Activated CD4-positive, alpha-beta T cell treated with anti-CD3 and anti-CD28 coated beads, Interleukin-2, amount 50 U/mL, for 4 hours (primary cell): ENCODE measurements at places on chromosomes 3 and 15.

DNA sequence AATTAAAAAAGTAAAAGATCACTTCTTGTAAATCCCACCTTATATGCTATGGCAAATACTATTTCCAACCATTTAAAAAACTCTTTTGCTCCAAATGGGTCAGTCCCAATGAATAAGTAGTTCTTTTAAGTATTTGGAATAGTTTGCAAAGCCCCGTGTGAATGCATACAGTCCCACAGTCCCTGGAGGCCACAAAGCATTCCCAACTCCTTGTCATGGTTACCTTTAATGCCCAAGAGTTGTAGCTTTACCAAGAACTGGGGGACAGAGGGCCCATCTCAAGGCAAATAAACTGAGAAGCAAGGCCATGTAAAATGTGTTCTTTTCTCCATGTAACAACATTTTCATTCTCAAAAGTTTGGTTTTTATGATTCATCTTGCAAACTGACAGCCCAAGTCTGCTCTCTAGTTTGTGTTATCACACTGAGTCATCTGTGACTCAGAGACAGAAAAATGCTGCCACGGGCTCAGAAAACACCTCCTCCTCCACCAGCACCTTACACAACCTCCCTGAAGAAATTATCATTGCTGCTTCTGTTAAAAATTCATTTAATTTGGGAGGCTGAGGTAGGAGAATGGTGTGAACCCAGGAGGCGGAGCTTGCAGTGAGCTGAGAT, 336.2 kb downstream of the ERC2 start:
- DNase-seq, result no peak

DNA sequence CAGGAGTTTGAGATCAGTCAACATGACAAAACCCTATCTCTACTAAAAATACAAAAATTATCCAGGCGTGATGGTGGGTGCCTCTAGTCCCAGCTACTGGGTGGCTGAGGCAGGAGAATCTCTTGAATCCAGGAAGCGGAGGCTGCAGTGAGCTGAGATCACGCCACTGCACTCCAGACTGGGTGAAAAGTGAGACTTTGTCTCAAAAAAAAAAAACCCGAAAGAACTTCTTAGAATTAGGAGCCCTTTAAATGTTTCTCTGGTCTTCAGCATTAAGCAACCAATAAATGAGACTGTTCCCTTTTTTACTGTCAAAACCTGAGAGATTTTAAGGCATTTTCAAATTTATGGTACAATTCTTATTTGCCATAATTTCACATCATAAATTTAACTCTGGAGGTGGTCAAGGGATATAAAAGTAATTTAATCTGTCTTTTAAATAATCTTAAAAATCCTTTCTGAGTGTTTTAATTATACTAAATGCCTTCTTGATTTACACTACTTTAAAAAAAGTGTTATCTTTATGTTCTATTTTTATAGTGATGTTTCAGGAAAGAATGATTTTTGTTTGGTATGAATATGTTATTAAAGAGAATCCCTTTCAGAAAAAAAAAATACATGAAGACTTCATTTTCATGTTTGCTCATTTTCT, 10.1 kb downstream of the PCOLCE2 start:
- DNase-seq, result no peak

DNA sequence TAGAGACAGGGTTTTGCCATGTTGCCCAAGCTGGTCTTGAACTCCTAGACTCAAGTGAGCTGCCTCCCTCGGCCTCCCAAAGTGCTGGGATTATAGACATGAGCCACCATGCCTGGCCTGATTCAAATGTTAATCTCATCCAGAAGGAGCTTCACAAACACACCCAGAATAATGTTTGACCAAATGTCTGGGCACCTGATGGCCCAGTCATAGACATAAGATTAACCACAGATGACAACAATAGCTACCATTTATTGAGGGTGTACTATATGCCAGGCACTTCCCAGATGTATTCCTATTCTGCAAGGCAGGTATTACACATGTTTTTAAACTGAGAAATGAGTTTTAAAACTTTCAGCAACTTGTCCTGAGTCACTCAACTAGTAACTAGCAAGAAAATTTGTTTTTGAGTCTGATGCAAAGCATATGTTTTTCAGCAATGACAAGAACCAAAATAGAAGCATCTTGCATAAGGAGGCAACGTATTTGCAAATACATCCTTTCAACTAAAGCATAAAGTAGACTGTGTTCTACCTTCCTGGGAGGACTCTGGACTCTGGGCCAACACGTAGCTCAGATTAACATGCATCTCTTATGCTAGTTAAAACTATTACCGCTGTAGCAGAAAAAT, 8.1 kb upstream of the SPG21 start:
- DNase-seq, result no peak

DNA sequence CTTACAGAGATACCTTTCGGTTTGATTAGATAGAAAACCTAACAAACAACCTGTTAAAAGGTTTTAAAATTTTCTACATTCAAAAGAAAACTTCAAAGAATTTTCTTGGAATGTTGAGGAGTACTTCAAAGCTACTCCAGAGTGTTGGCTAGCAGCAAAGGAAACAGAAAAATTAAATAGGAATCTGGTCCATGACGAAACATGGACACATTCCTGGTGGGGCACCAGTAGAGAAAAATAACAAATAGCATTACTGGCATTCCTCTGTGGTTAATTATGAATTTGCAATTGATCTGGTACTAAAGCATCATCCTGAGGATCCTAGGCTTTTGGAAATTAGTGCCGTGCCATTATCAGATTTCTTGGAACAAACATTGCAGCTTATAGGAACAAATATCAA, 59.5 kb upstream of the DPPA4 start:
- no peak for DNase-seq

DNA sequence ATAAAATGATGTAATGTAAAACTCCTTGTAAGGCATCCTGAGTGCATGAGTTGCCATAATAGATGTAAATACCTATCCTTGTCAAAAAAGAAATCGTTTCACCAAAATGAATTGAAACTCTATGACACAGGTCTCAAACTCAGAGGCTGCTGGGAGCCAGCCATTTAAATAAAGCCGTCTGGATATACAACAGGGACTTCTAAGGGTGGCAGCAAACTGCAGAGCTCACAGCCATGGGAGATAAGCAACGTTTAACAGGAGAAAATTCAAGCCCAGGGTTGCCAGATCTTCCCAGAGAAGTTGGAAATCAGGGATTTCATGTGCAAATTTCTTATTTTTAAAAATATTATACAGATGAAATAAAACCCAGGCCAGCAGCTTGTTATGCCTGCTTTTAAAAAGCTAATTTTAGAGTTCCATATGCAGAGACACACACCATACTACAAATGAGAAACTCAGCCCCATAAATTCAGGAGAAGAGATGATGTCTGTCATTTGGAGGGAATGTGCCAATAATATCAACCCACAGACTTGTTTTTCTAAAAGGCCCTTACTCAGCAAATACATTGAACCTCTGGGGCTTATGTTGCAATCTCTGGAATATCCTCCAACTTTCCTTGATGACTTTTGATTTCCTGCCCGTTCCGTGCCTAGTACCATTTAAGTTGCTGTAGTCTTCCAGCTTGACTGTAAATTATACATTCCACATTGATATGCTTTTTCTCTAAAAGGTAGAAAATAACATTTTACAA, 75.6 kb downstream of the AQP9 start:
- DNase-seq, result no peak

GRCh38 chr15:62899090-62899493, 143.5 kb upstream of the TPM1 start:
- no peak for DNase-seq

- DNase-seq, result no peak
Observed at GRCh38 chr3:4099607-4100006, 203.6 kb upstream of the SETMAR start.

- no peak for DNase-seq
Observed at GRCh38 chr3:53659996-53660395, 165.6 kb downstream of the CACNA1D start.

GRCh38 chr3:166071-166470, 30.5 kb upstream of the CHL1 start:
- no peak for DNase-seq

GRCh38 chr15:48592221-48592731, 53.2 kb downstream of the FBN1 start:
- DNase-seq, result no peak

DNA sequence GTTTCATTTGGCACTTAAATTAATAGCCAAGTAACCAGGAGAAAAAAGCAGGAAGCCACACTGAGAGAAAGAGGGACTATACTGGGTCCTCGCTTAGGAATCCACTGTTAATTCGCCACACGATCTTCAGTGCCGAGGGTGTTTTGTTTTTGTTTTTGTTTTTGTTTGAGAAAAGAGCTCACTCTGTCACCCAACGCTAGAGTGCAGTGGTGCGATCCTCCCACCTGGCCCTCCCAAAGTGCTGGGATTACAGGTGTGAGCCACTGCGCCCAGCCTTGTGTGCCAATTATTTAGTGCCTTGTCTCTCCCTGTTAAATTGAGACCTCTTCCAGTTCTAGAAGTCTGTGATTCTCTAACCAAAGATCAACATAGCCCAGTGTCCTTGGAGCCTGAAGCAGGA, 53.8 kb upstream of the TPM1 start:
- DNase-seq, result no peak

DNA sequence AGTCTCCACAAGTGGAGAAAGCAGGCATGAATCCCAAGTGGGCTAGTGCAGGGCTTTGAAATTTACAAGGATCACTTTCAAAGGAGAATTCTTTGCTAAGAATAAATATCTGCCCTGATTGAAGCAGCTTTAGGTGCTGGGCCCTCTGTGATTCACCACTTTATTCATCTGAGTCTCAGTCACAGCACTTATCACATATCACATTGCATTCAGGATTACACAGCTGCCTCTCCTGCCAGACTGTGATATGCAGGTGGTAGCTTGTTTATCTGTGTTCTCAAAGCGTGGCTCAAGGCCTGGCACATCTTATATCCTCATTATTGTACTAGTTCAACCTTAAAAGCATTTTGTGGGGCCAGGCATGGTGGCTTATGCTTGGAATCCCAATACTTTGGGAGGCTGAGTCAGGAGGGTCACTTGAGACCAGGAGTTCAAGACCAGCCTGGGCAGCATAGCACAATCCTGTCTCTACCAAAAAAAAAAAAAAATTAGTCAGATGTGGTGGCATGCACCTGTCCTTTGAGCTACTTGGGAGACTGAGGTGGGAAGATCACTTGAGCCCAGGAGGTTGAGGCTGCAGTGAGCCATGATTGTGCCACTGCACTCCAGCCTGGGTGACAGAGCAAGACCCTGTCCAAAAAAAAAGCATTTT, 156.9 kb upstream of the EIF1B start:
- DNase-seq, result no peak

- no peak for DNase-seq
Observed at GRCh38 chr3:108673988-108674661, 83.1 kb downstream of the RETNLB start.

DNA sequence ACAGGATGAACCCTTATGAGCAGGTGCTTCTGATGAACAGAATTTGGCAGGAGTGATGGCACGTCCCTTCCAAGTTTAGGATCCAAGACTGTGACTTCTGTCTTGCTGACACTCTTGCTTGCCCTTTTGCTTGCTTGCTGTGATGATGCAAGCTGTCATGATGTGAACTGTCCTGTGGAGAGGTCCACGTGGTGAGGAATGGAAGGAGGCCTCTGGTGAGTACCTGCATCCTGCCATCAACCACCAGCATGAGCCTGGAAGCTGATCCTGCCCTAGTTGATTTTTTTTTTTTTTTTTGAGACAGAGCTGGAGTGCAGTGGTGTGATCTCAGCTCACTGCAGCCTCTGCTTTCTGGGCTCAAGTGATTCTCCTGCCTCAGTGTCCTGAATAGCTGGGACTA, 45.5 kb downstream of the EDEM1 start:
- no peak for DNase-seq

GRCh38 chr3:107082527-107082926, 294.7 kb upstream of the CCDC54 start:
- DNase-seq, result no peak

DNA sequence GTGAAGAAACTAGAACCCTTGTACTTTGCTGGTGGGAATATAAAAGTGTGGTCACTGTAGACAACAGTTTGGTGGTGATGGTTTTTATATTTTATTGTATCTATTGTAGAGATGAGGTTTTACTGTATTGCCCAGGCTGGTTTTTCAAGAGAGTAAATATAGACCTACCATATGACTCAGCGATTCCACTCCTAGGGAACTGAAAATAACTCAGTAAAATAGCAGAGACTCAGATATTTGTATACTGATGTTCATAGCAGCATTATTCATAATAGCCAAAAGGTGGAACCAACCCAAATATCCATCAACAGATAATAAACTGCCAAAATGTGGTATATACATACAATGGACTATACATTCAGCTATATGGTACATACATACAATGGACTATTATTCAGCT, 68.8 kb upstream of the IL12A start:
- DNase-seq, result no peak

DNA sequence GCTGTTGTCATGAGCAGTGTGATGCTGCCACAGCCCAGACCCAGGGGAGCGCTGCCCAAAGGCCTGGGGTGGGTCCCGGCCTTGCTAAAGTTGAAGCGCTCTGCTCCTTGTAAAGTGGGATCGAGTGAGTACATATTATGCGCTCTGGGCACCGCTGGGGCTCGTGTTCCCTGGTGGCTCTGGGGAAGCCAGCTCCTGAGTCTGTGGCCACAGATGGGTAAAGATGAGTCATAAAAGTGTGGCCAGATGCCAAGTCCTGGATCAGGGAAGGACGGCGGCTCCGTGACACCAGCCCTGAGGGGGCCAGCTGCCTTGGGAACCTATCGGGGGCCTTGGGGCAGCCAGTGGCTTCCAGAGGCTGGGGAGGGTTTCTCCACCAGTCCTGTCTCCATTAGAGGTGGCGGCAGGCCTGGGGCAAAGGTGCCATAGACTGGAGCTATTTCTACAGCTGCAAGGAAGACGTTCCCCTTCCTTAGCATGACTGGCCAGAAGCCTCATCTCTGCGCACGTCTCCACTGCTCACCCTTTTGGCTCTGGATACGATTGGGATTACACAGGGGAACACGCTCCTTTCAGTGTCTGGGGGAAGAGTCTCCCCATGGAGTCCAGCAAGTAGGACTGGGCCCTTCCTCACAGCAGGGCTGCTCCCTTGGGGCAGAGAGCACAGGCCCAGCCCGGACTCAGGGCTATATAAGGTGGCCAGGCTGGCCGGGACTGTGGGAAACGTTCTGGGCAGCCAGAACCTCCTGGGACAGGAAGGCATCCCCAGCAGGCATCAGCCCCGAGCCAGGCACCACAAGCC, 1.2 kb upstream of the ITIH4 start:
- DNase-seq, result no peak

DNA sequence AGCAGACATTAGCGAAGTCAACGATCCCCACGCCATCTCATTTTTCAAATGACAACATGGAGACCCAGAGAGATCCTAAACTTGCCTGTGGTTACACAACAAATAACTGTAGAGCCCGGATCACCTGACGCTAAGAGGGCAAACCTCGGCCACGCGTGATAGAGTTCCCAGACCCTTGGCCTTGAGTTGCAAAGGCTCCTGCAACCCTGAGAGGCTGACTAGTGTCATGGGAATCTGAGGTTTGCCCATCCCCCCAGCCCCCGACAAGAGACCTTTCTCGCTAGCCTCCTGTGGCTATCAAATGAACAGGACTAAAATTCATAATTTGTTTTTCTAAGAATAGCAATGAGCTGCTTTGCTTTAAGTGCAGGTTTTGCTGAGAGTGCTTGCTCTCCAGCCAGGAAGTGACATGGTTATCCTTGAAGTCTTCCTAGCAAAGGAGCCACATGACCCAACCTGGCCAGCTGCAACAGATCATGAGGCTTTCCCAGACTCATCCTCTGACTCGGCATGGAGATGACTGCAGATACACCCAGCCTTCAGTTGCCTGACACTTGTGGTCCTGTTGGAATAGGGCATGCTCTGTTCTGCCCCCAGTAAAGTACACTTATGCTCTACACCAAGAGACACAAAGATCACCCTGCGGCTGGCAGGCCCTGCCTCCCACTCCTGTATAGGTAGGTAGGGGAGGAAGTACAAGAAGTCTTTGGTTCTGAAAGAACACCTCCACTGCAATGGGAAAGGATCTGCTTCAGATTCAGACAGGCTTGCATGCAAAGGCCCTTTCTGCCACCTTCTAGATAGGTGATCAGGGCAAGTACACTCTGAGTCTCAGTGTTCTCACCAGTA, 36.0 kb downstream of the MCF2L2 start:
- no peak for DNase-seq
